Stimulated activated CD8-positive, alpha-beta memory T cell treated with anti-CD3 and anti-CD28 coated beads, Interleukin-7, amount 100 ng/mL, for 1 hour (primary cell): ENCODE measurements at places on chromosomes 13 and 19.

DNA sequence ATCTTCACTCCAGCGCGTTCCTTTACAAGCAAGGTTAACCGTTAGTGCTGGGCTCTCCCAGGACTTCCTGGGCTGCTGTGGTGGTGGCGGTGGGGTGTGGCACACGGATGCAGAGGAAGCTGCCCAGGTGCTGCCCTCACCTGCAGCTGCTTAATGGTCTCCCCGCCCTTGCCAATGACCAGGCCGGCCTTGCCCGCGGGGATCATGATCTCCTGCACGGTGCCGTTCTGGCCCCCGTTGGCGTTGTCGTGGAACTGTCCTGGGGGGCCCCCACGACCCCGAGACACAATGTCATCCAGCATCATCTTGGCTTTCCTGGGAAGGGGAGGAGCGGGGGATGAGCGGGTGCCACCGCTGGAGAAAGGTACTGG is 6.1 kb downstream of the KHSRP start:
- no peak for DNase-seq

GRCh38 chr19:35037716-35038622 is 3.6 kb upstream of the HPN start:
- no peak for DNase-seq

DNA sequence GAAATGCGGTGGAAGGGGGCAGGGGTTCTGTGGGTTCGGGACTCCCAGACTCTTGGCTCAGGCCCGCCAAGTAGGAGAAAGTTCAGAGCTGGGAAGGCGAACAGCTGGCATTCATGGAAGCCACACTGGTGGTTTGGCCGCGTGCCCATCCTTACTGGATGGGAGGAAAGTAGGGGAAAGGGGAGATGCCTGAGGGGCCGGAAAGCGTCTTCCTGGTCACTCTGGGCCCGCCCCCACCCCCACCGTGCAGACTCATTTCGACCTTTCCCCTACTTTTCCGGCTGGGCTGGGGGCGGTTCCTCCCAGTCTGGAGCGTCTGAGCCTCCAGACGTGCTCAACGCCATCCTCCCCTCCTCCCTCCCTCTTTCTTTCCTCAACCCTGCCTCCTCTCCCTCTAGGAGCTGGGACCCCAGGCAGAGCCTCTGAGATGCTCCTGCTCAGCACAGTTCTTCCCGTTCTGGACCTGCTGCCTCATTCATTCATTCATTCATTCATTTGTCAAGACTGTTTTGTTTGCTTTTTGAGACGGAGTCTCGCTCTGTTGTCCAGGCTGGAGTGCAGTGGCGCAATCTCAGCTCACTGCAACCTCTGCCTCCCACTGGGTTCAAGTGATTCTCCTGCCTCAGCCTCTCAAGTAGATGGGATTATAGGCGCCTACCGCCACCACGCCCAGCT is 3.5 kb downstream of the ANGPTL4 start:
- no peak for DNase-seq

DNA sequence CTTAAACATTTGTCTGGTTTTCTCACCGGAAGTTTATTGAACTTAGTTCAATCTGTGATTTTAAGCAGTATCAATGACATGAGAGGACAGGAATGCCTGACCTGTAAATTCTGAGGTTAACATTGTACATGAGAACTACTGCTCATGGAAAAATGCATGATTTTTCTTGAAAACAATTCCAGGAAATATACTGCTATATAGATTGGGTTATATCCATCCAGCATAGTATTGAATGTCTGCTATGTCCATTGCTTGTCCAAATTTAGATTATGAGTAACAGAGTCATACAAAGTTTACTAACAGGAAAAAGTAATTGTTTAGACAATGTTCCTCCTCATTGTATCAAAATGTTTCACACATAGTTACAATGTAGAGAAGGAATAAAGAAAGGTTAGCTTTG is 606.8 kb downstream of the DACH1 start:
- DNase-seq = no peak

GRCh38 chr13:31090961-31091624 is 70.6 kb downstream of the HSPH1 start:
- DNase-seq = no peak

GRCh38 chr13:76012091-76012721 is 376.1 kb downstream of the LMO7 start:
- DNase-seq = no peak

DNA sequence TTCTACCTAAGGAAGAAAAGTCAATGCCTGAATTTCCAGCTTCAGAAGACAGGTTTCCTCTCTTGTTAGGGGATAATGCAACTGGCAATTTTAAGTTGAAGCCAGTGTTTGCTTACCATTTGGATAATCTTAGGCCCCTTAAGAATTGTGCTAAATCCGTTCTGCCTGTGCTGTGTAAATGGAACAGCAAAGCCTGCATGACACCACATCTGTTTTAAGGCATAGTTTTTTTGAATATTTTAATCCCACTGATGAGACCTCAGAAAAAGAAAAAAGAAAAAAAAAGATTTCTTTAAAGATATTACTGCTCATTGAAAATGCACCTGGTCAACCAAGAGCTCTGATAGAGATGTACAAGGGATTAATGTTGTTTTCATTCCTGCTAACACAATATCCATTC is 419.2 kb downstream of the SLITRK6 start:
- no peak for DNase-seq

DNA sequence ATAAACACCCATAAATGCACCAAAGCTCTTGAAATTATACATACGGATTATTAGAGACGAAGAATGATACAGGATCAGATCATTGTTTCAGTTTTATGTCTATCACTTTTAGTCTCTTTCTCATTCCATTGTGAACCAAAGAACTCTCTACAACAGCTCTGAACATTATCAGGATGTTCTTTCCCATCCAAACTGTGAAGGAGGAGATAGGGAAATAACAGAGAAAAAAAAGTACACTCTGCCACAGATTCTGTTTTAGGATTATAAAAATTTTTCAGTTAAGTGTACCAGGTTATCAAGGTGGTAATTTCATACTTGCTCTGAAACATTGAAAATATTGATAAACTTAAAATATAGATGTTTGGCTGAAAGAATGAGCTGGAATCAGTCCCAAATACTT is 270.9 kb downstream of the MZT1 start:
- DNase-seq = no peak

DNA sequence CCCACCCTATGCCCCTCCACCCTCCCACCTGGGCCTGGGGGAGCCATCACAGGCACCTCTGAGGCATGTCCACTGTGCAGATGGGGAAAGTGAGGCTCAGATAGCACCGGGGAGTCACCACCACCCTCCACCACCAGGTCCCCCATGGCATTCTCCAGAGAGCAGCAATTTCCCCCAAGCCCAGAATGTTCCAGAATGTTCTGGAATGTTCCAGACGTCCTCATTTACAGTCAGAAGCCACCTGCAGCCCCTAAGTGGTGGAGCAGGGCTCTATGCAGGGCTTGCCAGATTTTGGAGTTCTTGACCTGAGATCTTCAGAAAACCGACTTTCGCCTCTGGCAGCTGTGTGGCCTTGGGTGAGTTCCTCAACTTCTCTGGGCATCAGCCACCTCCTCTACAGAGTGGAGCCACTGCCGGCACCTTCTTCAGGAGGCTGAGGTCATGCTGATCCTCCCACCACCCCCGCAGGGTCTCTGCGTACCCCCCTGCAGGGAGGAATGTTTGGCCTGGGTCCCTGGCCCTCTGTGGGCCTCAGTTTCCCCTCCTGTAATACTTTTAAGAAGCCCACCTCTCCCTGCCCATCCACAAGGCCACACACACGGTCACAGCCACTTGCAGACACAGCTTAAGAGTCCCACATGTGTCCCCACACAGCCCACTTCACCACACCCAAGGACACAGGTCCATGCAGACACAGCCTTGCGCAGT is 6.2 kb downstream of the FUT5 start:
- no peak for DNase-seq

DNA sequence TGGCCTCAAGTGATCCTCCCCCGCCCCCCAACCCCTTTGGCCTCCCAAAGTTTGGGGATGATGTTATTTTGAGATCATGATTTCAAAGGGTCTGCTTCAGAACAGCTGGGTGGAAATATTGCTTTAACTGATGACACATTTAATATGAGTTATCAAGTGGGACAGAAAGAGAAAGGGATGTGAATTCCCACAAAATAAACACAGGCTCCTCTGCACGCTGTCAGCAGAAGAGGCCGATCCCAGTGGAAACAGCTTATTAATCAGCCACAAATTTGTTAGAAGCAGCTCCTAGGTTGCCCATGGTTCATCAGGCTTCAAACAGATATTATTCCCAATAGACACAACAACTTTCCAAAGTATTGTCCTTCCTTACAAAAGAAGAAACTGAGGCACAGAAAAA is 4.7 kb downstream of the DCLK1 start:
- no peak for DNase-seq

DNA sequence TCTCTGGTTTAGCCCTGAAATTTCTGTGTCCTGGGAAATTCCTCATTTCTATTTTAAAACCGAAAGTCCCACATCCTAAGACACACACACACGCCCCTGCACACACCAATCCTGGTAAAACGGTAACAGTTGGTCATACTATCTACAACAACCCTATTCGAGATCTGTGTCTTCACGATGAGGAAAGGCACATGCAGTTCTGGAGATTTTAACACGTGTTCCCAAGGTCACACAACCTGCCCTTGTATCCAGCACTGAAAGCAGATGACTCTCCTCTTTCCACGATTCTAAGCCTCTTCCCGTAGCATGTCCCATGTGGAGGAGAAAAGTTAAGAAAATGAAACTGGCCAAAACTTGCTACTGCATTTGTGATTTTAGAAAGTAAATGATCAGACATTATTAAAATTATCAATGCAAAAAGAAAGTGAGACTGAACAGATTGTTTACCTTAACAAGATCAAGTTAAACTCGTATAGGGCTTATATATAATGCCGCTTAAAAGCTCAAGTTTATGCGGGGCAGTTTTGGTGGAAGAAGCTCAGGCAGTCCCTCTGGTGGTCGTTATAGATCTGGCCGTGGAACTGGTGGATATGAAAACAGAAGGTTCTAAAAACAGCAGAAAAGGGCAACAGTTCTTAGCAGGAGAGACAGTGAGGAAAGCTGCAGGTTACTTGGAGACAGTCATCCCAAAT is 32.7 kb downstream of the VSTM1 start:
- DNase-seq = no peak

GRCh38 chr13:112655913-112656312 is 33.9 kb upstream of the ATP11A start:
- DNase-seq = no peak

DNA sequence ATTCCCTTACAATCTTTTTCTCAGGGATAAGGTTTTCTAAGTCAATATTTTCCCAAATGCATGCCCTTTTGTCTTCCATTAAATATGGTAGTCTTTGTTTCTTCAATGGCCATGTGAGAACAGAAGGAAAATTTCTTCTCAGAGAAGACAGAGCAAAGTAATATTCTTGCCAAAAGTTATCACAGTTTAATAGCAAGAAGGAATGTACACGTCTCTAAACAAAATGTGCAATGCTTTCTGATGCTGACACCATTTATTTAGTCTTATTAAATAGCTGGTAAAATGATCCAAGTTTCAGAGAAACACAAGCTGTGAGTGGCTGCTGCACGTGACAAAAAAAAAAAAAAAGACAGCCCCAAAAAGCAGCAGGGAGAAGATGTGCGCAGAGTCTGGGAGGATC is 542.5 kb downstream of the GPC6 start:
- DNase-seq = no peak

GRCh38 chr13:48575031-48575430 is 42.2 kb upstream of the RCBTB2 start:
- DNase-seq = no peak

DNA sequence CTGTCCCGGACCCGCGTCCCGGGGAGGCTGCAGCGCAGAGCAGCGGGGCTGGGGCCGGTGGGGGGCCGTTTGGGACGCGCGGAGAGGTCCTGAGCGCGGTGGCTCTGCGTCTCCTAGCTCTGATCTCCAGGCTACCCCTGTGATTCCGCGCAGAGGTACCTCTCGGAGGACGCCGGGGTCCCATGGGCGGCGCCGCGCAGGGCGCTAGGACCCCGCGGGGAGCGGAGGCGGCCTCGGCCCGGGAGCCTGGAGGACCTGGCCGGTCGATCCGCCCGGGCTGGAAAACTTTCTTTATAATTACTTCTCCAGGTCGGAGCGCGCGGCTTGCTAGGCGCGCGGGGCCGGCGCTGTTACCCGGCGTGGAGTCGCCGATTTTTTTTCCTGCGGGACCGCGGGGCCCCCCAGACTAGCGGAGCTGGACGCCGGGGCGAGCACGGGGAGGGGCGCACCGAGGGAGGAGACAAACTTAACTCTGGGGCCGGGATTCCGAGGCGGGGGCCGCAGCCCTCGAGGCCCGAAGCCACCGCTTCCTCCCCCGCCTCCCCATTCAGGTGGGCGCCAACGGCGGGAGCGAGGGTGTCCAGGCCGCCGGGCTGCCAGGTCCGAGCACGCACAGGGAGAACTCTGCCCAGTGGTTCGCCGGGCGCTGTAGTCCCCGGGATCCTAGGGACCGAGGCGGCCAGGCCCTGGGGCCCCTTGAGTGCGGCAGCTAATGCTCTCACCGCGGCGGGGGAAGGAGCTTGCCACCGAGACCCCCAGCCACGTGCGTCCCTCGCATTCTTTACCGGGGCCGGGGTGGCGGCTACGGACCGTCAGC is 848 bp upstream of the CEBPA start:
- DNase-seq = no peak

- no peak for DNase-seq
These were observed 28.5 kb downstream of the RFC3 start for GRCh38 chr13:33846303-33847062.

- no peak for DNase-seq
These were observed 36.0 kb upstream of the MIR17HG start for GRCh38 chr13:91311491-91311890.

DNA sequence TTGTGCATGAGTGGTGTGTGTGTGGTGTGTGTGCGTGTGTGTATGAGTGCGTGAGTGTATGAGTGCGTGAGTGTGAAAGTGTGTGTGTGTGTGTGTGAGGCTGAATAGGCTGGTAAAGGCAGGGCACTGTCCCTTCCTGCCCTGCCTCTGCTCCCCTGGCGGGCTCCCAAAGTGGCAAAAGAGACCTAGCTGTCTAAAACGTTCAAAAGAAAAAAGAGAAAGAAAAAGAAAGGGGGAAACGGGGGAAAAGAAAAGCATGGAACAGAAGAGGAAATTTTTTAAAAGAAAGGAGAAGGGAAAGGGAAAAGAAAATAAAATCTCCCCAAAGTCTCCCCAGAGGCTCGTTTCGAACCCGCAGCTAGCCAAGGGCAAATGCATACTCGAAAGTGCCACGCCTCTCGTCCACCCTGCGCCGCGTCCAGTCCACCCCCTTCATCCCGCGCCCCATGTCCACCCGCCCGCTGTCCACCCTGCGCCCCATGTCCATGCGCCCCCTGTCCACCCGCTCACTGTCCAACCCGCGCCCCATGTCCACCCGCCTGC is 37.0 kb upstream of the FLT1 start:
- DNase-seq = no peak

DNA sequence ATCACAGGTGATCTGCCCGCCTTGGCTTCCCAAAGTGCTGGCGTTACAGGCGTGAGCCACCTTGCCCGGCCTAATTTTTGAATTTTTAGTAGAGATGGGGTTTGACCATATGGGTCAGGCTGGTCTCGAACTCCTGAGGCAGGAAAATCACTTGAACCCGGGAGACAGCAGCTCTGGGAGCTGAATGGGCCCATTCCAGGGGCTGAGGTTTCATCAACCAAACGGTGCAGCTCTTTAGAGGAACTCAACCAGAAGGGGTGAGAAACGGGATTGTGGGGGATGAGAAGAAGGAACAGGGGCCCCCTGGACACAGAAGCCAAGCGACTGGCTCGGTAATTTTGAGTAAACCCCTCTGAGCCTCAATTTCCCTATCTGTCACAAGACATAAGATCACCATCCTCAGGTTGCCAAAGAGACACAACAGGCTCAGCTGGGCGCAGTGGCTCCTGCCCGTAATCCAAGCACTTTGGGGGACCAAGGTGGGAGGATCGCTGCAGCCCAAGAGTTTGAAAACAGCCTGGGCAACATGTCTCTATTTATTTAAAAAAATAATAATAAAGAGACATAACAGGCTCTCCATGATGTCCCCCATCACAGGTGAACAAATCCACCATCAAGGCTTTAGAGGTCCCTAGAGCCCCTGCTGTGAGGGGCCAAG is 562 bp downstream of the IQCN start:
- DNase-seq = no peak
